ENCODE measurements at places on chromosomes 16 and 17.

DNA sequence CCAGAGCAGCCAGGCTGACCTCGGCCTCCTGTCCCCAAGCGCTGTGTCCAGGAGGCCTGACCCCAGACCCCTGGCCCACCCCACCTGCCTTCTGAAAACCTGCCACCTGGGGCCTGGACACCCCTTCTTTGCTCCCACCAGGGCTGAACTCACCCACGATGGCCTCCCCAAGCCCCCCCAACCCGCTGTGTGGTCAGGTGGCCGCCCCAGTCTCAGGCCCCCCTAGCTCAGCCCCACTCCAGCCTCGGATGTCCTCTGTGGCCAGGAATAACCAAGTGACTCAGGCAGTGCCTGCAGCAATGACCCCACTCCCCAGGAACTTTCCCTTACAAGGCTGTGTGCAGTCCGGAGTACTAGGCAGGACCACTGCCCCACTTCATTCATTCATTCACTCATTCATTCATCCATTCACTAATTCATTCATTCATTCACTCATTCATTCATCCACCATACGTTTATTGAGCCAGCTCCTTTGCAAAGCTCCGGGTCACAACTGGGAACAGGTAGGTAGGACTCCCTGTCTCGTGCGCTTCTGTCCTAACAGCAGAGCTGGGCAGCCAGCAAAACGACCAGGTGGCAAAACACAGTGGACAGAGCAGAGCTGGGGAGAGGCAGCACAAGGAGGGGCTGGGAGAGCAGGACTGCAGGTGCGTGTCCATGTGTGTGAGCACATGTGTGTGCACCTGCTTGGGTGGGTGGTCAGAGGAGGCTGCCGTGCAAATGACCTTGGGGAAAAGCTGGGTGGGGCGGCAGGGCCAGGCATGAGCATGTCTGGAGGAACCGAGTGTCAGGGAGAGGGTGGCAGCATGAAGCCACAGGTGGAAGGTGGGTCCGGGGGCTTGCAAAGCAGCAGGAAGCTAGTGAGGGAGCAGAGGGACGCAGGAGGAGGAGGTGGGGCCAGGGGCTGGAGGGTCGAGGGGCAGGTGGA lies 75.8 kb upstream of the CBX4 start:
- DNase-seq: no peak

DNA sequence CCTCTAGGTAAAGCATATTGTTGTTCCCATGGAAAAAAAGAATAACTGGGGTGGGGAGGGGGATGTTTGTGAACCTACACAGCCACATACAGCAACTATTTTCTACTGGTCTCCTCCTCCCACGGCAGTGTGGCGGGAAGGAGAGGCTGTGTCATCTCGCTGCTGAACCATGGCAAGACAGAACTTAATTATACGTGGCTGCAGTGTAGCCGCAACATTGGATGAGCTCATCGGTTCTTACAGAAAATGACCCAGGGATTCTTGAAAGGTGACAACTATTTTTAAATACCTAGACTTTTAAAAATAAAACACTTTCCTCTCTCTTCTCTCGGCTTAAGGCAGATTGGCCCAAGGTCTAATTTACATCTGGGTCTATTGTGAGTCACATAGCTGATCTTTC lies 19.8 kb upstream of the TEKT3 start:
- no peak for DNase-seq

DNA sequence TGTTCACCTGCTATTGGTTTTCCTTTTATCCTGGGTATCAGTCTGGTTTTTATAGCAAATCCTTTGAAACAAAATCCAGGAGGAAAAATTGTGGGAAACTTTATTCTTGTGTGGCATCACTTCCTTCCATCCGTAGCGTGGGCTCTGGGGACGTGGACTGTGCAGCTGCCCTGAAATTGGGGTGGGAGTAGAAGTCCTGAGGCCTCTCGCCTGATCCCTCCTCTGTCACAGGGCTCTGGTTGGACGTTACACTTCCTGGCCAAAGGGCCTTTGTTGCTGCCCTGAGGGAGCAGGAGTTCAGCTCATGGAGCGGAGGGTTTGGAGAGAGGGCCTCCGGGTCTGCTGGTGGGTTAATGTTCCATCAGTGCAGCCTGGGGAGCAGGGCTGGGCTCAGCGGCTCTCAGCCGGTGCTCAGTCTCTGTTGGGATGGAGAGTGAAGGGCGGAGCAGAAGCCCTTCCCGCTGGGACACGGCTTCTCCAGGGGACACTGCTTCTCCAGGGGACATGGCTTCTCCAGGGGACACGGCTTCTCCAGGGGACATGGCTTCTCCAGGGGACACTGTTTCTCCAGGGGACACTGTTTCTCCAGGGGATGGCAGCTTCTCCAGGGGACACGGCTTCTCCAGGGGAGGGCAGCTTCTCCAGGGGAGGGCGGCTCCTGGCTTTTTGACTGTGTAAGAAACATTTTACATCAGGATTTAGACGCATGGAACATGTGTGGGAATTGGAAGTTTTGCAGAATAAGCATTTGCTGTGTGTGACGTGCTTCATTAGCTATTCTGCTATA lies 15.2 kb upstream of the RPL13 start:
- no peak for DNase-seq

DNA sequence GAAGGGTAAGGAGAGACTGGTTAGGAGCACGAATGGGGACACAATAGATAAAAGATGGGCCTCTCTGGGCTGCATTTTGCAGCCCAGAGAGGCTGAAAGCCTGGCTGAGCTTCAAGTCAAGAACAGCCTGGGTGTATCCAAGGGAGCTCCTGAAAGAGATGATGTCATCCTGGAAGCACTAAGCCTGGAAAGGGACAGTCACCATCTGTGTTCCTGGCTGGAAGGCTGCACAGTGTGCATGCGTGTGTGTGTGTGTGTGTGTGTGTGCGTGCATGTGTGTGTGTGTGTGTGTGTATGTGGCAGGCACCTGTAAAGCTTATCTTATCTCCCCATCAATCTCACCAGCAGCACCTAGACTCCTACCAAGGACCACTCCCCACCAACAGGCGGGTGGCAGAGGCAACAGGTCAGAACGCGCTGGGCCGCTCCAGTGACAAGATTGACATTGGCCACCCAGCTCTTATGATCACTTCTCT lies 44.1 kb downstream of the COG7 start:
- DNase-seq: no peak

DNA sequence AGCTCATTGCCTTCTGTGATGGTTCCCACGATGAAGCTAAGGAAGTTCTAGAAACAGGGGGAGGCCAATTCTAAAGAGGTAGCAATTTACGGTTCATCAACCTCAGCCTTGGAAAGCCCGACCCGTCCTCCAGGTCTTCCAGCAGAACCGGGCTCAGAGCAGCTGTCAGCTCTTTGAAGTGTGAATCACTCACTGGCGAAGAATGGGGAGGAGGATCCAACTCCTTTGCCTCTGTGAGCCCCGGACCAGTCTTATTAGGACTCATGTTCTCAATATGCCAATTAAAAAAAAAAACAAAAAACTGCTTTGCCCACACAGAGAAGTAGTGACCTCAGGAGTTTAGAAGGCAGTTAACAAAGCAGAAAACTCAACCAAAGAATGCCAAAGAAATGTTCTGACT lies 31.4 kb downstream of the STX8 start:
- DNase-seq: no peak

DNA sequence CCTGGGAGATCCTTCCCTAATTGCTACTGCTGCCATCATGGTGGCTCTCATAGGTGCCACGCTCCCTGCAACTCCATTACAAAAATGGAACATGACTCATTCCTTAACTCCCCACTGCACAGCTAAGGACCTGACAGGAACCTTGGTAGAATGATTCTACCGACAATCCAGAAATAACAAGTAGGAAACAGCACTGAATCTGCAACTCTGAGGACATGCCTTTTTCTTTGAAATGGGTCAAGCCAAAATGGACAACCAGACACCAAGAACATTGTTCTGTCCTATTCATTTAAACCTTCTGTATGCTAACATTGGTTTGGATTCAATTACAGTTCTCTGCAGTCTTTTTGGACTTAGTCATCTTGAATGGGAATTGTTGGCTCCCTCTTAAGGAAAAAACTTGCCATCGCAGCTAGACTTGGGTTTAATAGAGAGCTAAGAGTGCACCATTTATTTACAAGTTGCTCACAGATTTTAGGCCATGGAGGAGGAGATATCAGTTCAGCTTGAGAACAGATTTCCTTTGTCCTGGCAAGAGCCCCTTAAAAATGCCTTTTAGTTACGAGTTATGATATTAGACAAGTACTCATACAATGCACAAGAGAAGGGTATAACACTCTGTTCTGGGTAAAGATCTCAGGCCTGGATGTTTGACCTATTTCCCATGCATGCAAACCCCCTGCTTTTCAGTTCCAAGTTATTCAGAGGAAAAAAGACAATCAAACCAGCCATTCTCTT lies 20.9 kb upstream of the NSRP1 start:
- DNase-seq: no peak

DNA sequence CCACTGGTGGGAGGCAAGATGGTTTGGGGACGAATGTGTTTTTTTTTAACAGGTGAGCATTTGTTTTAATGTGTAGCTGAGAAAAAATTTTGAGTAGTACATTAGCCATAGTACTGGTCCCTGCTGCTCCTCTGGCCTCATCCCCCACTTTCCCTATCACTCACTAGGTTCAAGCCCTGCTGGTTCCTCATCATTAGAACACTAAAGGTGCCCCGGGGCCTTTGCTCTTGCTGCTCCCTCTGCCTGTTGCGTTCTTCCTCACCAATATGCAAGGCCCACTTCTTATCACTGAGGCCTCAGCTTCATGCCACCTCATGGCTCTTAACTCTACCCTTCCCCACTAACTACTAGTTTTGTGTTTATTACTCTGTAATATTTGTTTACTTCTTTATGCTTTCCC lies 74.5 kb downstream of the GNAO1 start:
- no peak for DNase-seq

DNA sequence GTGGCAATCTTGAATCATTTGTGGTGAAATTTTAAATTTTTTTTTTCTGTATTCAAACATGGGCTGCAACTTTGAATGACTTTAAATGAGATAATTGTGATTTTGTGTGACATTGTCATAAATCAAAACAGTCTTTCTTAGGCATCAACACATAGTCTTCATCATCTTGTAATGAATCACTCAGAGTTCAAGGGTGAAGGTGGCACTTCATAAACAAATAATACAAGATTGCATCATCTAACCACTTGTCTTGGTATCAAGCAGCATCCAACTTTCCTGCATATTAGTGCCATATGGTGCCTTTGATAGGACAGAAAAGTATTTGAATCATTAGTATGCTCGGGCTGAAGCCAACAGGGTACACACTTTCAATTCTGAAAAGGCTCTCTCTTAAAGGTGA lies 392.4 kb upstream of the GOT2 start:
- no peak for DNase-seq

- DNase-seq: no peak
These were observed 131.7 kb downstream of the SHISA6 start for GRCh38 chr17:11372692-11373091.

Data from NCI-H187 (cell line).